Stimulated activated CD4-positive, alpha-beta T cell treated with anti-CD3 and anti-CD28 coated beads, TNF-alpha, amount 100 ng/mL, for 1 hour (primary cell): ENCODE measurements at places on chromosomes 11 and 22.

- no peak for DNase-seq
These were observed 2.8 kb upstream of the DIXDC1 start for GRCh38 chr11:111934306-111934705.

DNA sequence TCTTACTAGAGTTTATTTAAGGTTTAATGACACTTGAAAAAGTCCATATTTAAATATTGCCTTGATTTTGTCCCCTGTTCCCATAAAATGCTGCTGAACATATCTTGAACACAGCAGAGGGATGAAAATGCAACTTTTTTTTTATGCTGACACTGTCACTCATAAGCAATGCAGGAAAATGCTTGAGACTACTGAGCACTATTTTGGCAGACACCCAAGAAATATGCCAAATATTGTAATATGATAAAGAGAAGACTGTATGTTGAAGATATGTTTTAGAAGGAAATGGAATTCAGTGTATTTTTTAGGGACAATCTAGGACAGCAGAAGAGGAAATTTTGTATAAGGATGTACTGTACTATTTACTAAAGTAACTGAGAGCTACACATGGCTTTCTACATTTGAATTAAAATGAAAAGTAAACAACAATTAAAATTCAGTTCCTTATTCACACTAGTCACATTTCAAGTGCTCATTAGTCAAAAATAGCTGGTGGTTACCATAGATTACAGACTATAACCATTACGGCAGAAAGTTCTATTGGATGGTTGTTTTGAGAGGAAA, 58.6 kb downstream of the LRRC4C start:
- DNase-seq, result no peak

- DNase-seq, result no peak
These were observed 851 bp downstream of the SPTBN2 start for GRCh38 chr11:66728038-66728692.

- DNase-seq, result no peak
These were observed 26.7 kb downstream of the ALKBH3 start for GRCh38 chr11:43907028-43907975.

- DNase-seq, result peak; percentile 67
These were observed 14.0 kb downstream of the PSMD13 start for GRCh38 chr11:250740-251299.

- no peak for DNase-seq
These were observed 104.7 kb upstream of the GUCY1A2 start for GRCh38 chr11:107123022-107123421.

GRCh38 chr11:69445131-69445470, 36.4 kb upstream of the LINC01488 start:
- DNase-seq, result no peak

GRCh38 chr11:103904324-103904667, 132.1 kb upstream of the DDI1 start:
- DNase-seq, result no peak

DNA sequence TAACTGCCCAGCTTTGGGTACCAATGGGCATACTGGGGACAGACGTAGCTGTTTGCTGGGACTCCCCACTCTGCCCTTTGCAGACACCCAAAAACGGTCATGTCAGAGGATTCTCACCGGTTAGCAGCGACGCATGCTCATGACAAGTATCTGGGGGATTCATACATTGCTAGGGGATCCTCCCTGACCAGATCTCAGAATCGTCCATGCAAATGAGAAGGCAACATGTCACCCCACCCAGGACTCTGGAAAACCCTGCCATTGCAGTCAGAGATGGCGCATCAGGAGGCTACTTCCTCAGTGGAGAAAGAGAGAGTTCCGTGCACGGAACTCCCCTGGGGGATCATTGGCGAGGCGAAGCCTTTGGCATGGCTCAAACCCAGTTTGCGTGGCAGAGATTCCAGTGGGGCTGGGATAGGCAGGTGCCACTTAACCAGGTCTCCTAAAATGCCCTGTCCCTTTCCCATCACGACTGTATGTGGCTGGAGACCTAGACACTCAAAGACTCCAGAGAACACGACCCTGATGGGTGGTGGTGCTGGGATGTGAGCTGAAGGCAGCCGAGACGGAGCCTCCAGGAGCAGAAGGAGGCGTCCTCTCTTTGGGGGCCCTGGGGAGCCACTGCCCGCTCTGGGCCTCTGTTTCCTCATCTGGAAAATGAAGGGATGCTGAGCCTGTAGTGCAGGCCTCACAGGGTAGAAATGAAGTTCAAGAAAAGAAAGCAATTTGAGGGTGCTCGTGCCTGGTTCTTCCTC, 4.9 kb downstream of the RGL4 start:
- no peak for DNase-seq

DNA sequence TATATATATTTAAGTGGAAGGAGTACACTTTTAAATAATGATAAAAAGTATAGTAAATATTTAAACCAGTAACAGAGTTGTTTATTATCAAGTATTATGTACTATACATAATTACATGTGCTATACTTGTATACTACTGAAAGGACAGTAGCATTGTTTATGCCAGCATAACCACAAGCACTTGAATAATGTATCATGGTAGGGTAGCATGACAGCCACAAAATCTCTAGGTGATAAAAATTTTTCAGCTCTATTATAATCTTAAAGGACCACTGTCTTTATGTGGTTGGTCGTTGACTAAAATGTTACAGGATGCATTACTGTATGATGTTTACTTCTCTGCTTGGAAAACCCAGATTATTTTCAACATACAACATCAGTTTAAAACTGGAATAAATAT, 349.2 kb downstream of the CASP12 start:
- no peak for DNase-seq

- DNase-seq, result no peak
These were observed 1.7 kb downstream of the PGR start for GRCh38 chr11:101127699-101128570.

DNA sequence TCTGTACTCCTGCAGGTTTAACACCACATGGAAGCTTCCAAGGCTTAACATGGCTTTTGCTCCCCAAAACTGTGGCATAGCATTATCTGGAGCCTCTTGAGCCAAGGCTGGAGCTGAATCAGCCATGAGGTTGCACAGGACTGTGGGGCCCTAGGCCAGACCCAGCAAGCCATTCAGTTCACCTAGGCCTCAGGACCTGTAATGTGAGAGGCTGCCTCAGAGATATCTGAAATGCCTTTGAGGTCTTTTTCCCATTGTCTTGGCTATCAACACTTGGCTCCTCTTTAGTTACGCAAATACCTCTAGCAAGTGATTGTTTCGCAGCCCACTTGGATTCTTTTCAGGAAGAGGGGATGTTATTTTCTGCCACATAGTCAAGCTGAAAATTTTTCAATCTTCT, 72.0 kb downstream of the VPREB1 start:
- DNase-seq, result no peak

GRCh38 chr11:4926608-4927007, 2.5 kb upstream of the OR51G1 start:
- no peak for DNase-seq

GRCh38 chr11:65636108-65637031, 1.5 kb upstream of the SIPA1 start:
- DNase-seq, result no peak

DNA sequence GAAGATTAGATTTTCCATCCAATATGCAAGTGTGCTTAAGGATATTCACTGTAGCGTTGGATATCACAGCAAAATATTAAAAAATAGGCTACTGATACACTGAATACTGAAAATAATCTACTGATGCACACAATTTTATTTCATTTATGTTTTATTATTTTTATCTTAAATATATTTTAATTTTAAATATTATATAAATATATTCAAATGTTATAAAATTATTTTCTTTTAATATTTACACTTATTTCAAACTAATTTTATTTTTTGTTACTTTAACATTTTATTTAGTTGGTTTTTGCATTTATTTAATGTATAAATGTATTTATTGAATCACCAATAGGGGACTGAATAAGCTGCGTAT, 12.3 kb downstream of the MMP3 start:
- DNase-seq, result no peak

DNA sequence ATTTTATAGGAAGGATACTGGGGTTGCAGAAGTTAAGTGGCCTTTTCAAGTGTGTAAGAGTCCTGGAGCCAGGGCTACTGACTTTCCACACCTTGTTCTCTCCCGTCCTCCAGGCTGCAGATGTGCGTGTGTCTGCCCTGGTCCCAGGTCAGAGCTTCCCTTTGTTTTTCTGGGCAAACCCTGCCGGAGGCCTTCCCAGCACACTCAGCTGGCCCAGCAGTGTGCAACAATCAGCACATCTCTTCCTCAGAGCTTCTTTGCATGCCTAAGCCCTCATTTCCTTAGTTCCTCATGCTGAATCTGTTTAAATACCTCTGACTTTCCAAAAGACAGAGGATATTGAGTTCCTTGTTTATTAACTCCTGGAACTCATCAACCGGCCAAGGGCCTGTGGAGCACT, 80.6 kb downstream of the KCNJ1 start:
- DNase-seq, result no peak

- no peak for DNase-seq
These were observed 13.5 kb downstream of the C11orf97 start for GRCh38 chr11:94525546-94526324.

DNA sequence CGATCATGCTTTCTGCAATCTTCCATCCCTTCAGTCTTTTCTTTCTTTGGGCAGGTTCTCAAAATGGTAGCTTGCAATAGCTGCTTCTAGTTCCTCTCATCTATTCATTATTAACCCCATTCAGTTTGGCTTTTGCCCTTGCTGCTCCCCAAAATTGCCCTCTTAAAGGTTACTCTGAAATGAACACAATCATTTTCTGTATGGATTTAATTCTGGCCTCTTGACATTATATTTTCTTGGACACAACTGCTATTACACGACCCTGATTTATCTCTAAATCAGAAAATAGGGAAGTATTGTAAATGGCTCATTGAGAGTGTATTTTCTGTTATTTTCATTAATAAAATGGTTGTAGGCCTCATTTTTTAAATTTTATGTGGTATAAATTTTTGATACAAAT, at the start of gene ANGPTL5:
Gene ANGPTL5, minus strand, starts transcription at position 101 of the 400 bp plus-strand sequence. CDS start 8,613 bp downstream, outside the sequence.
- no peak for DNase-seq

DNA sequence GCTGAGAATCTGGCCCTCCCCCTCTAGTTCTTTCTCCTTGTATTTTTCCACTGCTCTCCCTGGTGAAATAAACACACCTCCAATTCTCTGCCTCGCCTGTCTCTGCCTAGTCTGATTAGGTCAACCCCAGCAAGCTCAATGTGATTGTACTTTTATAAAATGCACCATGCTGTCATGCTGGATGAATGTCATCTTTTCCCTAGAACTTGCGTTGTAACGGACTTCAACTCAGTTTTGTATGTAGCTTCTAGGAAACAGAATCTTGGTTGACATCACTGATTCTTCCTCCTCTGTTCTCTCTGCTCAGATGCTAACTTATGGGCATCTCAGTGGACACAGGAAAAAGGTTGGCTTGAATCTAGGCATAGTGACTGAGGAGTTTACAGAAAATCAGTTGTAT, 261.9 kb upstream of the ISX start:
- DNase-seq, result no peak

DNA sequence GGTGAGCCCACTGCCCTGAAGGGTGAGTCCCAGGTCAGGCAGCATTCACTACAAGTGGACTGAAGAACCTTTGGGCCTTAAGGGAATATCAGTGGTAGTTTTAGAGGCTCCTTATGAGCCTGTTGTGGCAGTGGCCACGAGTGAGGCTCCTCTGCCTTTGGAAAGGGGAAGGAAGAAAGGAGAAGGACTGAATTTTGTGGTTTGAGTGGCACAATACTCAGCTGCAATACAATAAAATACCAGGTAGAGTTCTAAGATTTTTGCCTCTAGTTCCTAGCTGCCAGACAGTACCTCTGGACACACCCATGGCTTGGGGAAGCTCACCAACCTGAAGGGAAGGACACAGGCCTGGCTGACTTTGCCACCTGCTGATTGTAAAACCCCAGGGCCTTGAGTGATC, 260.9 kb downstream of the DYNC2H1 start:
- no peak for DNase-seq

GRCh38 chr11:62004473-62004872, 37.0 kb upstream of the FTH1 start:
- no peak for DNase-seq

- no peak for DNase-seq
These were observed 188.9 kb downstream of the BCR start for GRCh38 chr22:23369054-23369685.

- DNase-seq, result no peak
These were observed 40.3 kb downstream of the SPECC1L start for GRCh38 chr22:24310969-24311368.

- no peak for DNase-seq
These were observed 8.7 kb upstream of the KCNK7 start for GRCh38 chr11:65604258-65604657.

DNA sequence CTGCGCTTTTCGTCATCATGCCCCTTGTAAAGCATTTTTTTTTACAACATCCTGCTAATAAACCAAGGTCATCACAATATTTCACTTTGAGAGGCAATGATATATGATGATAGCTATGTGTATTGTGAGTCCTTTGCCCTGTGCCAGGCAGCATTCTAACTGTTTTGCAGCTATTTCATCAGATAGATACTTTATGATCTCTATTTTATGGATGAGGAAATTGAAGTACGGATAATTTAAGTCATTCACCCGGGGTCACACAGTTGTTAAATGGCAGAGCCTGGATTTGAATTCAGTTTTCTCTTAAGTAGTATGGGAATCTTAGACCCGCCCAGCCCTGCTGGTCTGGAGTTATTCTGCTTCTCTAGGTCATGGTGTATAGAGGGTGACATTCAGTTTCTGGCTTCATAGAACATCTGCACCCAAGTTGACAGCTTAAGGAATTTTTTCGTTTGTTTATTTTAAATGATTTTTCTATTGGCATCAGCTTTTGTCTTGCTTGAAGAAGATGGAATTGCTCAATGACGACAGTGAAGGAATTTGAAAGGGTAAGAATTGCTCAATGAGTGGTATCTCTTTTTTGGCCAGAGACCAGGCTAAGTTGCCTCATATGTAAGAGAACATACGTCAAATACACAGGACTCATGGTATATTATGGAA, 926 bp downstream of the PRR5L start:
- DNase-seq, result no peak

DNA sequence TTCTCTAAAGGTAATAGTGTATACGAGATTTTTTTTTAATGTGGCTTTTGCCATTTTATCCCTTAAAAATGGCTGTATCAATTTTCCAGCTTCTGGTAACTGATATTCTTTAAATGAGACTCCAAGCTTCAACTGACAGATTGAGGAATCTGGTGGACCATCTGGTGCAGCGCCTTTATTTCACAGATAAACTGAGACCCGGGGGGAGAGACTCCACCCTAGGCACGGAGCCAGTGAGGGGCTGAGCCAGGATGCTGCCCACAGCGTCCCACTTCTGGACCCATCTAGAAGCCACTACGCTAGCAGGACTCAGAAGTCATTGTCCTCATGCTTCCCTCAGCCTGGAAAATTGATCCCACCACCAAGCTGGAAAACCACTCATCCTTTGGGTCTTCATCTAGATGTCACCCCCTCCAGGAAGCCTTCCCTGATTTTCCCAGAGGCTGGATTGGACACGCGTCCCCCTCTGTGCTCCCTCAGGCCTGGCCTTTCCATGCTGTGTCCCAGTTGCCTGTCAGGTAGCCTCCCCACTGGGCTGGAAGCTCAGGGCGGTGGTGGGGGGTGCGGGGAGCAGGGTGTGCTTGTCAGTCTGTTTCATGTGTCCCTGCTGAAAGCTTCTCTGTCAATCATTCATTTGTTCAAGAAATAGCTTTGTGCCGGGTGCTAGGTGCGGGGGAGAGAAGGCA, 12.3 kb upstream of the CD5 start:
- DNase-seq, result no peak

- DNase-seq, result no peak
These were observed 52.9 kb upstream of the SPATA19 start for GRCh38 chr11:133898031-133898769.

- DNase-seq, result no peak
These were observed 93.2 kb downstream of the WNT7B start for GRCh38 chr22:45883811-45884170.

GRCh38 chr22:43346521-43346929, 3.4 kb upstream of the SCUBE1 start:
- DNase-seq, result peak; percentile 58

GRCh38 chr11:45181193-45181888, 34.9 kb downstream of the PRDM11 start:
- DNase-seq, result no peak
